ENCODE measurements at places on chromosomes 6 and 20.

DNA sequence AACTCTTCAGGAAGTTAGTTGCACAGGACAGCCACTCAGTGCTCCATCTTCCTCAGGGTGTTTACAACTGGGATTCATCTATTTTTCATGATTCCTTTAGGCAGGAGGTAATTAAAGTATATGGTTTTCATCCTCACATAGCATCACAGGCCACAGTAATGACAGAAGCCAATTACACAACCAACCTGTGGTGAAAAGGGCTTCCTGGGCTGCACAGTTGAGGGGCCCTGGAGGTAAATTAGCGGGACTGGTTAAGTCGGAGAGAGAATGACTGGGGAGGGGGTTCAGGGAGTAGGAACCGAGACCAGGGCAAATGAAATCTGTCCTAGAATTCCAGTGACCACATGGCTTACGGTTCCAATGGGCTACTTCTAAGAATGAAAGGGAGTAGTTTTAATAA, 37.0 kb downstream of the BAK1 start:
- DNase-seq = no peak

DNA sequence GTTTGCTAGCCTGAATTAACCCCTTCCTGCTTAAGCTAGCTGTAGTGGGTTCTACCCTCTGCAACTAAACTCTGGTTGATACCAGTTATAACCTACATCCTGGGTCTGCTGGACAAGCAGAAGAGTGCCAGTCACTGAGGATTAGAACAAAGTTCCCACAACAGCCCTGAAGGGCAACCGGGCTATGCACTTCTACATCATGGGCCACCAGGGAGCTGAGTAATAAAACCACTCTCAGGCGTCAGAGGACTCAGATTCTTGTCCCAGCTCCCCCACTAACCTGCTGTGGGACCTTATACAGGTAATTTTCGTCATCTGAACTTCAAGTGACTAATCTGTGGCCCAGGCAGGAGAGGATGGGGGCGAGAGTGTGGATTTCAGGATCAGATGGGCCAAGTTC, 56.8 kb downstream of the EYA2 start:
- DNase-seq = no peak

- DNase-seq = no peak
Measured at GRCh38 chr6:163782436-163783003, 368.0 kb downstream of the QKI start.

GRCh38 chr20:12203981-12204380, 286.3 kb downstream of the BTBD3 start:
- DNase-seq = no peak

- DNase-seq = no peak
Measured at GRCh38 chr6:139919107-139920026, 544.9 kb upstream of the CITED2 start.

DNA sequence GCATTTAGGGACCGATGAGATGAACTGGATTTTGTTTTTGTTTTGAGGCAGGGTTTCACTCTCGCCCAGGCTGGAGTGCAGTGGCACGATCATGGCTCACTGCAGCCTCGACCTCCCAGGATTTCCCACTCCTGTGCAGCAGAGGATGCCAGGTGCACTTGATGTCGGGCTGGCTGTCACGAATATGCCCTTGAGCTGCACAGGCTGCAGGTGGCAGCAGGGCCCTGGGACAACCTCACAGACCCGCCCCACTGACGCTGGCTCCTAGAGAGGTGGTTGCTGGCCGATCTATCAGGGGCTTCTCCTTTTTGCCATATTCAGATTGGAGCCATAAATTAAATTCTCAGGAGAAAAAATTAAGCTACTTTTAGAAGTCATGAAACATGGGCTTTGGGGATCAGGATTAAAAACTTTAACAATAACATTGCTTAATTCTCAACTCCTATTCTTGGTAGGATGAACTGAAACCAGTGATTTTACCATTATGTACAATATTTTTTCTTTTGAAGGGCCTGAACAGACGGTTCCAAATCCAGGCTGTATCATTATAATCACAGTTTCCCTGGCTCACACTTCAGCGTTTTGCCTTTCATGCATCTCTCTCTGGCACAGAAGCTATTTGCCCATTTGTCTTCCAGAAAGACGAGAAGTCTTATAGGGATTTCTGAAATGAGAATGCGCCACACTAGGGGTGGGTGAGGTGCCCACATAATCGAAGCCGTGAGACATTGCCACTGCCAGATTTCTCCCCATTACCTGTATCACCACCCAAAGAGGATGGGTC, 32.4 kb downstream of the NQO2 start:
- DNase-seq = no peak

GRCh38 chr20:7383216-7383615, 557.0 kb downstream of the HAO1 start:
- DNase-seq = no peak

- no peak for DNase-seq
Measured at GRCh38 chr6:132832891-132833290, 18.5 kb downstream of the RPS12 start.

- no peak for DNase-seq
Measured at GRCh38 chr6:151763303-151763702, 44.2 kb upstream of the ESR1 start.

DNA sequence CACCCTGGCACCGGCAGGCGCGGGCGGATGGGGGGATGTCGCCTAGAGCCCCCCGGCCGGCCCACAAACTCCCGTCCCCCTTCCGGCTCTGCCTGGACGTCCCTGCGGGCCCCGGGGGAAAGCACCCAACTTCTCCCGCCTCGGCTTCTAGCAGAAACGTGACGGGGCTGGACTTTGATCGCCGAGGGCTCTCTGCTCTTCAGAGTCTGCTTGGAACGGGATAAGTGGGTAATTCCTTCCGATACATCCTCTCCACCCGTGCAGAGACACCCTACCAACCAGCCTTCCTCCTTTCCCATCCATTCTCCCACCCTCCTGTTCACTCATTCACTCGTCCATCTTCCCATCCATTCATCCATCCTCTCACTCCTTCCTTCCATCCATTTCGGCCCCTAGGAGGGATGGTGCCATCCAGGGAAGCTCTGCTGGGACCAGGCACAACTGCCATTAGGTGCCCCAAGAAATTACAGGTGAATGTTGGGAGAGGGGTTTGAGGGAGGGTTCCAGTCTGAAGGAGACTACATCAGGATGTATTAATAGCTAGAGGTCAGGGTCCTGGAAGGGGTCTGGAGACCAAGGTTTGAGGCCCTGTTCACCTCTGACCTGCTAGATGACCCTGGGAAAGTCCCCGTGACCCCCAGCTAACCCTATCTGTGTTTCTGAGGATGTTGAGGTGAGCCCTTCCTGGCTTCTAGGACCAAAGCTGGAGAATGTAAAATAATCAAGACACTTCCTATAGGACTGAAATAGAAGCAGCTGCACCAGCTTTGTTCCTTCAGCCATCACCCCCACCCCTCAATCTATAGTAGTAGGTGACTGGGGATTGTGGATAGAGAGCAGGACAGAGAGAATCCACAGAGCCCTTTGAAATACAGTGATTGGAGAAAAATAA, 538 bp downstream of the TTLL9 start:
- DNase-seq = no peak

DNA sequence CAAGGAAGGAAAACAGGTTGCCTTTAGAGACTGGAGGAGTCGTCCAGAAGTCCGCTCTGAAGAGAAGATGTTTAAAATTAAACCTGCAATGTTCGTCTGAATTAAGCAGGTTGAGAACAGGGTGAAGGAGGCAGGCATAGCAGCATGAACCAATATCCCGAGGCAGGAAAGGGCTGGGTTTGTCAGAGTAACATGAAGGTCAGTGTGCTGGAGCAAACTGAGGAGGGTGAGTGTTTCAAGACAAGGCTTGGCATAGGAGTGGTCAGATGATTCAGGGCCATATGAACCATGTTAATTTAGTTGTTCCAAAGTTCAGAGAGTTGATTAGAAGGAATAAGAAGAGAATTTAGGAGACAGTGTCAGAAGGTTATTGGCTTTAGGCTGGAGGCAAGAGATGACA, 93.3 kb downstream of the UTRN start:
- DNase-seq = no peak

- no peak for DNase-seq
Measured at GRCh38 chr20:30486103-30486478, 771.4 kb upstream of the DEFB115 start.

DNA sequence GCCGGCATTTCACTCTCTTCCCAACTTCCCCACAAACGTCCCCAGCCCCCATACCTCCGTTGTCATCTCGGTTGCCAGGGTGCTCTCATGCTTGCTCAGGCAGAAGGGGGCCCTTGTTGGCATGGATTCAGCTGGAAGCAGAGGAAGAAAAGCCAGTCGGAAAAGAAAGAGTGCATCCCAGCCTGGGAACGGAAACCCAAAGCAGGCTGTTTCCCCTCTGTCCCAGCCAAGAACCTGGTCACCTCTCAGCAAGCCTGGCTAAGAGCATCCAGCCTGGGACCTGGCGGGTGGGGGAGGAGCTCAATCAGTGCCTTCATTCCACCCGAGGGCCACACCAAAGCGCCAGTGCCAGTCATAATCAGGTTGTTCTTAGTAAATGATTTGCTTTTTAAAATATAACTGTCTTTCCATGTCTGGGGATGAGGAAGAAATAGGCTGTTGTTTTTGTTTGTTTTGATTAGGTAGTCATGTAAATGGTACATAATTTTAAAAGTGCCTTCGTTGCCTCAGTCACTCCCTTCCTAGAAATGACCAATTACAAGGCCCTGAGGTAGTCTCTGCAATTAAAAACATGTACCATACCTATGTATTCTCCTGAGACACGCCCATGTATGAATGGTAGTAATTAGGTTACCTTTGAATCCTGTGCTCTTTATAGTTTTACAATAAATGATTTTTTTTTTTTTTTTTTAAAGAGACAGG, 21.1 kb downstream of the CHMP4B start:
- DNase-seq = no peak

GRCh38 chr6:26280407-26280806, 84.6 kb upstream of the BTN3A2 start:
- no peak for DNase-seq

GRCh38 chr6:81326881-81327561, 425.5 kb downstream of the TENT5A start:
- no peak for DNase-seq

DNA sequence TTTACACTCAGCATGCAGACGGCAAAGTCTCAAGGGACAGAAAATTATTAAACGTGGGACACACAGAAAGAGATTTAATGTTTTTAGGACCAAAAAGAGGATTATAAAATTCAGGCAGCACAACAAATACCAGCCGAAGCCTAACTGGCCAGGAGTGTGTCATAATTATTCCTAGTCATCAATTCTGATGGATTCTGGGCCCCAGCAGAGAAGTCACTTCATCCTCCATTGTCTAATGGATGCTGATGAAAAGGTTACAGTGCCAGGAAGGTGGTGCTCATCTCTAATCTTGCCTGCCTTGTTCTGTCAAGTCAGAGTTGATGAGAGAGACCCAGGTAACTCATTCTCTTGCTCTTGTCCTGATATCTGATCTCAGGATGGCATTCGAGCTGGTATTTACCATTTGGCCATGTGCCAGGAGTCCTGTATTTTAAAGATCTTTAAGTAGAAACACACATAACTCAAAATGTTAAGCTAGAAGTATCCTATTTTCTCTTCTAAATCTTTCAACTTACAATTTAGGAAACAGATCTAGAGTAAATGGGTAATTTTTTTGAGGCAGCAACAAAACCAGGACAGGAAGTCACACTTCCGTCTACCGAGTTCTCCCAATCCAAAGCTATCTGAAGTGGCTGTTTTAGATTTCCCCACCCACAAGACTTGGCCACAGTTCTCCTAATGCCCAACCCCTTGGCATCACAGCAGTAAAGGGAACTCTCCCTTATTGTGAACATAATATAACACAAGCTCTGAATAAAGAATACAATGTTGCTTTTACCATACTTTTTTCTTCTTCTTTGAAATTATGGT, 50.0 kb downstream of the ADAT2 start:
- no peak for DNase-seq

DNA sequence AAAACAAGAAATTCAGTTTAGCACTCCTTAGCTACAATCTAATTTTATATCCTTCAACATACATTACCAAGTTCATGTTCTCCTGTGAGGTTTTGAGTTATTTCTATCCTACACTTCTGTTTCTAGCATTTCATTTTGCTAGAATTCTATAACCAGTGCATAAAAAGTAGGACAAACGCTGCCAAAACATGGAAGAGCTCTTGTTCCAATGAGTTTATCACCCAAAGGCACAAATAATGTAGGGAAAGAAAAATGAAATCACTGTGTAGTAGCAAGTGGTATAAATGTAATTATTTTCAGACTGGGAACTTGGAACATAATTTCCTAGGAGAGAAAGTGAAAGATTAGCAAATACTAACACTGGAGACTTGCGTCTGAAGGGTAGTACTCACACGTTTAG, 413.3 kb upstream of the NRSN1 start:
- DNase-seq = no peak

DNA sequence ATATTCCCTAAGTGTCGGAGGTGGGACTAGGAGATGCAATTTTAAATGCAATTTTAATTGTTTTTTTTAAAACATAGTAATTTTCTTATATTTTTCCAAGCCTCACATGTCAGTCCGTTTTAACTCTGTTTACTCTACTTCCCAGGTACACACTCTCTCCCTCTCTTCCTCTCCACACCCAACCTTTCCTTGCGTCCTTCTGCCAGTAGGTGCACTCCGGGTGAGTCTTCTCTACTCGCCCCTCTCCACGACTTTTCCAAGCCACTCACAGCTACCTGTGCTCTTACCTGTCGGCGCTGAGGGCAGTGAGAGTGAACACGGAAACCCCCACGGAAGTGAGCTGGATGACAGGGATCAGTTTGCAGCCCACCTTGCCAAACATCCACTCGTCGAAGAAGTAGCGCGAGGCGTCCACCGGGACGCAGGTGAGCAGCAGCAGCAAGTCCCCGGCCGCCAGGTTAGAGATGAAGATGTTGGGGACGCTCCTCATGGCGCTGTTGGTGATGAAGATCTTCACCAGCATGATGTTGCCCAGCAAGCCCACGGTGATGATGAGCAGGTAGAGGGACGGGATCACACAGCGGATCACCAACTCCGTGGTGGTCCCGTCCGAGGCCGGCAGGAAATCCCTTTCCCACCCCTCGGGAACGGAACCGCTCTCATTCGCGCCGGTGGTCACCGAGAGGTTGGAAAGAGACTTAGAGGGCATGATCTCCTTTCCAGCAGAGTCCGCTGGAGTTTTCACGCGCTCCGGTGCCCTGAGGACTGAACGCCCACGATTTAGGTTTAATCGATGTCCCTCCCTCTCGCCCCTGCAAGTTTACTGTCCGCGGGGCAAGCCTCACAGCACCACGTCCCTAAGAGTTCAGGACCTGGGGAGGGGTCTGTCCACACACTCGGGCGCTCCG, 44.5 kb upstream of the GJE1 start:
- DNase-seq = no peak

DNA sequence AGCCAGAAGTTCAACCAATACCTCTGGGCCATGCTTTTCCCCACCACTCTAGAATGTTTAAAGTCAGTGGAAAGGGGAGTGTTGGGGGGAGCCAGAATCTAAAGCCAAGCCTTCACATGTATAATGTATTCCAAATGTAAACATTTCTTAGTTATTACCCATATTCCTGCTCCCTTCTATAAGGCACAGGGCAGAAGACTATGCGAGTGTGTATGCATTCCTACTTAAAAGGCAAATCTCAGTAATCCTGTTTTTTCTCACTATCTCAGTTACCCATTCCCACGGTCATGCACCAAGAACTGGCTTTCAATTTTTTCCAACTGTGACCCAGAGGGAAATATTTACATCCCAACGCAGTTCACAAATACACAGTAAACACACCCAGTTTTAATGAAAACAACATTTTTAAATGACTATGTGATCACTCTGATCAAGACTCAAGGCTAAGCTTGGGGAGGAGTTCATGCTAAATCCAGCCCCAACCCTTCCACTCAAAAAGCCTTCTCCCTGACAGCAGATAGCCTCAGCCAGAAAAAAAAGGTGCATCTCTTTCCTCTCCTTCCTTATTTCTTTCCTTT, 57.5 kb downstream of the EPB41L2 start:
- no peak for DNase-seq

- DNase-seq = no peak
Measured at GRCh38 chr20:361561-361960, 14.7 kb downstream of the NRSN2 start.
